ENCODE measurements at places on chromosomes 2 and 18.

DNA sequence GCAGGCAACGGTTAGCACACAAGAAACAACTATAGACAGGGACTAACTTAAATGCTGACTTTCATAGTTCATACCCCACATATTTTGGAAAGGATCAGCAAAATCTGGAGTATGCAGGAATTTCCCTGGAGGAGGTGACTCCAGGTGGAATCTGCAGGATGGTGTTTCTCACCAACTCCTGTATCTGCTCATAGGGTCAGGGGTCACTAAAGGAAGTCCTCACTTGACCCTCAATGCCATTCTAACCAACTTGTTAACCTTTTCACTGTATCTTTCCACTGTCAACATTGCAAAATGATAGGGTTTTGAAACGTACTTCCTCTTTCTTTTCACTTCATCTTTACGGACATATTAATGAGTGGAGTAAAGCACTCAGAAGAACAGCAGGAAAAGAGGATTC, 207.0 kb upstream of the CXCR4 start:
- DNase-seq, result no peak

DNA sequence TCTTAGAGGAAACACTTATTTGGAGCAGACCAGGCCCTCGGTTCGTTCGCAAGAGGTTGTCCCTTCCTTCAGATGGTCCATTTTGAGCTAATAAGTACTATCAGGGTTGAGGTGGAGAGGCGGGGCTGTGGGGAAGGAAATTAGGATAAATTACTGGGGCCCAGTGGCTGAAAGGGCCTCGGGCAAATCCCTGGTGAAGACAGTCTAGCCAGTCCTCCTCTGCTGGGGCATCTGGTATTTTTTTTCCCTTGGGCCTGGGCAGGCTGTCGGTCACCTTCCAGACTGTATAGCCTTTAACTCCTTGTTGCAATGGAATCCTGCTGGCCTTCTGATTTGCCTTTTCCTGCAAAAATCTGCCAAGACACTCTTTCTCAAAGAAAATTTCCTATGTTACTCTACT, 1.7 kb upstream of the MYO3B start:
- no peak for DNase-seq

GRCh38 chr2:239948100-239948881, 76.9 kb downstream of the NDUFA10 start:
- DNase-seq, result no peak

DNA sequence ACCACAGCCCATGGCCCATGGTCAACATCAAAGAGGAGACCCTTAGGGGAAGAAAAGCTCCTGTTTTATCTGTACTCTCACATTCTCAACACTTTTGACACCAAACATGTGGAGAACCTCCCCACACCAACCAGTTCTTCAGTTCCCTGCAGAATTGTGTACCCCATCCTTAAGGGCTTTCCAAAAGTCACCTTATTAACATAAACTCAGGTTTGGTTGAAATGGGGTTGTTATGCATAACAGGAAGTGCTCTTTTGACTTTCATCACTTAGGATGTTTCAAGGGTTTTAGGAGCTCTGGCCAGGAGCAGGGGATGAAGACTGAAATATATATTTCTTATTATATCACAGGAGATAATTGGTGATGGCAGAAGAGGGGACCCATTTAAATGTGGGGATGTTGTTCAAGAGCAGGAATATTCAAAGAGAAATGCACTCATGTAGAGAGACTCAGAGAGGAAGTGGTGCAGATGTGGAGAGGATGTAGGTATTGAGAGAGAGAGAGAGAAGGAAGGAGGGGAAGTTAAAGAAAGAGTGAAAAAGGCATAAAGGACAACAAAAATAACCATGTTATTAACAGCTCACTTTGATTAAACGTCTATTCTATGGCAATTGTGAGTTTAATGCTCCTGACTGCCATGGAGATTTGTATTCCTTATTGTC, 35.2 kb downstream of the SP140L start:
- DNase-seq, result no peak

- DNase-seq, result no peak
These were observed 50.6 kb downstream of the GLI2 start for GRCh38 chr2:120786038-120786960.

DNA sequence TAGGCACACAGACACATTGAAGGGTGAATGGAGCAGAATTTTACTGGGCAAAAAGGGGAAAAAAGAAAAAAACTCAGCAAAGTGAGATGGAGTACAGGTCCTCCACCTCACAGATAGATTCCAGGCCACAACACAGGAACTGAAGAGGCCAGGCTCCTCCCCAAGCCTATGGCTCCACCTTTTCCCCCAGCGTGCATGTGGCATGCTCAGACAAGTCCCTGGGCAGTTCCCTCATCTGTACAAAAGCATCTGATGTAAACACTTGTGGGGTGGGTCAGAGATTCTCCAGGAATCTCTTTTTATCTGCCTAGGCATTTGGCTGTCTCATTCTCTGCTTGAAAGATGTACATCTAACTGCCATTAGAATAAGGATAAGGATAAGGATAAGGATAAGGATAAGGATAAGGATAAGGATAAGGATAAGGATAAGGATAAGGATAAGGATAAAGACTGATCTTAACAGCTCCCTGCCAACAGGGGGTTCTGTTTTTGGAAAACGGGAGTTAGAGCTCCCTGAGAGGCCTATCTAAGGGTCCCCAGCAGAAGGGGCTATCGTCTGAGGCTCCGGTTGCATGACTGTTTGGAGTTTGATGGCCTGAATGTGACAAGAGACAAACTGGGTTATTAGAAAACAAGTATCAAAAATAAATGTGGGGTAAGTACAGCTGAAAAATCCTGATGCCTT, 17.2 kb upstream of the ASXL3 start:
- DNase-seq, result no peak

All from CD4-positive, alpha-beta T cell (primary cell).